ENCODE measurements at places on chromosomes 7 and 10.

DNA sequence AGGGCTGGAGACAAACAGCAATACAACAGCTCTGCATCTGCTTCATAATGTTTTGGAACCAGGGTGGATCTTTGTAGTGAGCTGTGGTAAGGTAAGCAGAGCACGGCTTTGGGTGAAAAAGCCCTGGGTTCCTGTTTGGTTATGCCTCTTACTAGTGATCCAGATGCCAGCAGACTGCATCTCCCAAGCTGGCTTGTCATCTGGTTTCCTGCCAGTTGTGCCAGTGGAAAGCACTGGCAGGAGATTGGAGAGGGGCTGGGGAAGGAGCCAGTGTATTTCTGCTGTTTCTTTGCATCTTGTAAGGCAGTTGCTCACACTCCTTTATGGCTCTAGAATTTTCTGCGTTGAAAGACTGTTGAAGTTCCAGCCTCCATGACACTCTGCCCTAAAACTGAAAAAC lies 137.6 kb downstream of the TSPAN12 start:
- DNase-seq: no peak

- no peak for DNase-seq
Observed at GRCh38 chr10:114329634-114330365, 74.5 kb downstream of the AFAP1L2 start.

DNA sequence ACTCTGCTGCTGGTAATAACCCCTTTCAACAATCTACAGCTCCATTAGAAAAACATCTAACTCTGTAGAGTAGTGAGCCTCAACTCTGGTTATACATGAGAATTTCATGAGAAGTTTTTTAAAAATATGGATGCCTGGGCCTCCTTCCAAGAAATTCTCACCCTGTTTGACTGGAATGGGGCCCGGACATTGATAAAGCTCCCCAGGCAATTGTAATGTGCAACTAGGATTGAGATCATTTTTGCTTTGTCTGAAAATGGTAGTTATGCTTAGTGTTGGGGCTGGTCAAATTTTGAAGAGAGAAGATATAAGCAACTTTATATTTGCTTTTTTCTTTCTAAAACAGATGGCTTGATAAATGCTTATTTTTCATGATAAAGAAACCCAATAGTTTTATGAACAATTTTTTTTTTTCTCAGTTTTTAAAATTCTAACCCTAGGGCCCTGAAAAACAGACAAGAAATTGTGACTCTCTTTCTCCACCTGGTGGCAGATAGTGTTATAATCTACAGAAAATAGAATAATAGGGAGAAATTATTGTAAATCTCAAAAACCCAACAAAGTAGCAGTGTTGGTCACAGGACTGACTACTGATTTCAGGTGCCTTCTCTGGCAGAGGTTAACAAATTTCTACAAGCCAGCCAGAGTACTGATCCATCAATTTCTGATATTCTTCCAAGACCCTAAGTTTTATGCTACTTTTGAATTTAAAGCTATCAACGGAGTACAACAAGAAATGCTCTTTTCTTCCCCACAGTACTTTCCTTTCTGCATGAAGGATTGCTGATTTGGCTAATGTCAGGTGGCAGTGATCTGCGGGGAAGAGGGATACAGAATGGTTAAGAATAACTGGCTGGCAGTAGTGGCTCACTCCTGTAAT lies 174.8 kb downstream of the DKK1 start:
- no peak for DNase-seq

DNA sequence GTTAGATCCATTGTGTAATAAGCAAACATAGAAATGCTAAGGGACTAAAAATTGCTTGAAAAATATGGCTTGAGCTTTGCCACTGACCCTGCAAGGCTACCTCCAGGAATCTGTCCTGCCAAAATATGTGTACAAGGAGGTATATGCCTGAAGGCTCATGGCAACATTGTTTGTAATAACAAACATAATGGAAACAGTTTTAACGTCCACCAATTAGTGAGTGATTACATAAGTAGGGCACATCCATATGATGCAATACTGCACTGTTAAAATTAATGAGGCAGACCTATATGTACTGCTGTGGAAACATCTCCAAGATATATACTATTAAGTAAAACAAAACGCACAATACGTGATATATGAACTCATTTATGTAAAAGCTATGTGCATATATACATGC lies 13.1 kb upstream of the GOT1 start:
- no peak for DNase-seq

GRCh38 chr7:49255054-49255453 lies 330.7 kb downstream of the CDC14C start:
- no peak for DNase-seq

DNA sequence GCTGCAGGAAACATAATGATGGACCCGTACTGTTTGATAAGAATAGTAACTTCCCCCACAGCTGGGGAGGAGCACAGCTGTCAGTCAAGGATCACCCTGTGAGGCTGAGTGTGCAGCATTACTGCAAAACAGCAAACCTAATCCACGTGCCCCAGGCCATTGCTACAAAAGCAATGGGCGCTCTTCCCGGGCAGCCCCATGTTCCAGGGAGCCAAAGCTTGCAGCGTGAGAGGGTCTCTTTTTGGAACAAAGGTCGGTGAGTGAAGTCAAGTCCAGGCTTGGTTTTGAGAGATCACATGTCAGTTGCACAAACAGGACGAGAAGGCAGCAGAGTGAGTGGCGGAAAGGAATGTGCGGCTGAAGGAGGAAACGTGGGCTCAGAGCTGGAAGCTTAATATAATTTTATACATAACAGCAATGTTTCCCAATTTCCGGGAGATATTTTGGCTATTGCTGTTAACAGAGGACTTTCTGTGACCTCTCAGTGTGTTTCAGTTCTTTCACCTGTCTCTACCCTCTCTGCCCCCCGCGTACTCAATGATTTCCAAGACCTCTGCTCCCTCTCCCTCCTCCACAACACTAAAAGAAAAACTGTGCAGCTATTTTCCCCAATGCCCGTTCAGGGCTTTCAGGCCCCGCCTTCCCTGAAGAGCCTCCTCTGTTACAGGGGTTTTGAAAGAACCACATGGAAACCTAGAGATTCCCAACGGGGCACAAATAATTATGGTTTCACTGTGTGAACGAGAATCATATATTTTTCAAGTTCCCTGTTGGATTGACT lies 128.9 kb downstream of the MTPAP start:
- no peak for DNase-seq

GRCh38 chr10:21021231-21021630 lies 124.1 kb upstream of the NEBL start:
- DNase-seq: no peak

- DNase-seq: no peak
Observed at GRCh38 chr10:63707254-63707910, 186.2 kb downstream of the REEP3 start.

- DNase-seq: no peak
Observed at GRCh38 chr10:123798856-123799255, 92.8 kb downstream of the CPXM2 start.

DNA sequence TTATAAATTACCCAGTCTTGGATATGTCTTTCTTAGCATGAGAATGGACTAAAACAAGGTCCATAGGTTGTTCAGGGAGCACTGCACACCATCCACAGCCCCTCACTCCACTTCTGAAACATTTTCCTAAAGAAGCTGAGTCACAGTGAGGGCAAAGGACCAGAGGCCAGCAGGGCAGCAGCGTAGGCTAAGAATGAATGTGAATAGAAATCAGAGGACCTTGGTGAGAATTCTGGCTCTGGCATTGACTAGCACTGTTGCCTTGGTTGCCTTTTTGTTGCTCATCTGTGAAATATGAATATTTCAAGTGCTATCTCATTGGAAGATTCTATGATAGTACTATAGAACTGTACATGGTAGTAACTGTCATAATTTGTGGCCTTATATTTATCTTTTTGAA lies 41.7 kb upstream of the TOMM7 start:
- no peak for DNase-seq

GRCh38 chr10:132987671-132988571 lies 45.6 kb upstream of the CFAP46 start:
- no peak for DNase-seq

DNA sequence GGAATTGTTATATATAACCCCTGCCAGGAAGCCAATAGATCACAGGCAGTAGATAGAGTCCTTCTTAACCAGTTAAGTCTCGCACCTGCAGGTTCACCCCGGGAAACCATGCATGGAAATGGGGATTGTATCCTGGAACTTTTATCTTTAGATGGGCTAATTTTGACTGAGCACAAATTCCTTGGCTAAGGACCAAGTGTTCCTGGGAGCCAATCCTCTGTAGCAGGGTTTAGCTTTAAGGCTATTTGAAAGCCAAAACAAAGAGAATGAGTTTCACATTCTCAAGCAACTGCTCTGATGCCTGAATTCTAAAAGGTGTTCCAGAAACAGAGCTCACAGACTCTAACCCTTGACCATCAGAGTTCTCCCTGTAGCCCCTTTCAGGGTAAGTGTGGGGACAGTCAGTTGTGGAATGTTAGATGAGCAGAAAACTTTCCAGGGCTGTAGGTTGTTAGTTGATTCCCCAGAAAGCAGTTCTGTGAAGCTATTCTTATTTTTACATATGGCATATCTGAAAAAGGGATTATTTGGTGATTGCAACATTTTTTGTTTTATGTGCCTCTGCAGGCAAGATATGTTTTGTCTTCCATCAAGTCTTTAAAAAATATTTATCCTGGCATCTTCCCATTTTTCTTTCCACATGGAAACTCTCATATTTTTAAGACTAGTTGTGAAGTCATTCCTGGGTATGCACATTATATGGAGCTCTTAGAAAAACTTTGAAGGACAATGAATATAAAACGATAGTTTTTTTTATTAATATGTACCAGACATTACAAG lies 16.2 kb upstream of the NPVF start:
- no peak for DNase-seq

DNA sequence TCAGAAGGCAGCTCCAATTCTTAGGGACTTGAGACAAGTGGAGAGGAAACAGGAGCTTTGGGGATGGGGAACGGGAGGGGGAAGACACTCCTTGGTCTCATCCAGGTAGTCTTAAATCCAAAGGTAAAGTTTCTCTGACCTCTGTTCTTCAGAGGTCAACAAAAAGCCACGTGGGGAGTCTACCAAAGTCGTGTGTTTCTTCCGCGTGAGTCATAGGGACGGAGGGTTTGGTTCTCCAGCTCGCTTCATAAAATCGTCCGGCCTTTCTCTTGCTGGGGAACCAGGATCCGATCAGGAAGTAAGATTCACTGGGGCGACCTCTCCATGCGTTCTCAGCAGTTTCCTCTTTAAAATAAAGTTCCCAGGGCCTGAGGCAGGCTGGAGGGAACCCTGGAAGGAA lies 275.7 kb downstream of the TCERG1L start:
- DNase-seq: no peak

GRCh38 chr10:73228247-73228646 lies 18.8 kb downstream of the DNAJC9 start:
- DNase-seq: no peak

DNA sequence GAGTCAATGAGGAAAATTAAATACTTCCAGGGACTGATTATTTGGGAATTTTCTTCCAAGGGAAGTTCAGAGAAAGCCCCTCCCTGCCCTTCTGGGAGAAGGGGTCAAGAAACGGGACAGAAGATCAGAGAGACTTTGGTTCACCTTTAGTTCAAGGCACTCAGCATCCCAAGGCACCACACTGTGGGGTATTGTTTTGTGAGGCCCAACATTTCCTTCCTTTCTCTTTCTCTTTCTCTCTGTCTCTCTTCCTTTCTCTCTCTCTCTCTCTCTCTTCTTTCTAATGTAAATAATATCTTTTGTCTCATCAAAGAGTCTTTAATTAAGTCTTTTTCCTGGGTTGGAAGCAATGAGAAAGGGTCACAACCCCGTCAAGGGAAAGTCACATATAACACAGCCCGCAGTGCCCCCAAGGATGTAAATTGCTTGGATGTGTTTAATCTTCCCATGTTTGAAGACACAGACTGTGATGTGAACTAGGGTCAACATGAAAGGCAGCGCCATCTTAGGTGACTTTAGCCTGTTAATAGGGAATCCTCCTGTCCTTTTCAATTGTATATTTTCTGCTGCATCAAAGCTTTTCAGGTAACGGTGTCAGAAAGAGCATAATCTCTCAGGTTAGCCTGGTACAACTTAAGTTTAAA lies 983.3 kb upstream of the C7orf33 start:
- DNase-seq: no peak

All from memory B cell (primary cell).